Activated T-helper 17 cell treated with anti-CD3 and anti-CD28 coated beads, Interleukin-2, amount 50 U/mL, for 72 hours (primary cell): ENCODE measurements at places on chromosomes 16 and 17. TPM values are rescaled to one million over a fixed set of nuclear protein-coding genes. Genes with fewer than 3 reads are reported as not detected.

Gene NPW
- total RNA-seq = 2.8 TPM

Gene SOX9
- total RNA-seq = not detected

Gene CENPX
- total RNA-seq = 102 TPM

Gene OR3A3
- not detected for total RNA-seq

Gene GAS2L2
- not detected for total RNA-seq

Gene GNAO1
- total RNA-seq = 0.41 TPM

Gene PABPN1L
- not detected for total RNA-seq

Gene CCDC154
- total RNA-seq = 2.1 TPM

Gene NEUROD2
- not detected for total RNA-seq

Gene ABCA3
- 5.2 TPM for total RNA-seq

Gene CRYM
- not detected for total RNA-seq

Gene AATK
- total RNA-seq = 2.4 TPM

Gene MMP25
- 7.1 TPM for total RNA-seq

Gene CHTF8
- 129 TPM for total RNA-seq

Gene G6PC1
- total RNA-seq = not detected

Gene CIBAR2
- total RNA-seq = 0.34 TPM

Gene DOC2B
- 0.45 TPM for total RNA-seq

Gene PTX4
- total RNA-seq = not detected
